Gastrocnemius medialis (tissue), 4 donors: ENCODE measurements at places on chromosomes 16 and 17. TPM values are rescaled to one million over a fixed set of nuclear protein-coding genes. Genes with fewer than 3 reads are reported as not detected.

OGFOD1 gene
- 115 TPM for total RNA-seq

- H3K27me3 ChIP-seq: no peaks in the 10 kb centered on the region
- H3K36me3 ChIP-seq: peaks cover 28% of the 10 kb centered on the region
- peaks cover 23% of the 10 kb centered on the region for H3K4me1 ChIP-seq
- H3K4me3 ChIP-seq: peak overlapping the region; percentile 67
- no peak for DNase-seq
Observed at GRCh38 chr16:10744370-10745030, 858 bp downstream of the NUBP1 start.

MYCBPAP gene
- total RNA-seq: not detected

DNA sequence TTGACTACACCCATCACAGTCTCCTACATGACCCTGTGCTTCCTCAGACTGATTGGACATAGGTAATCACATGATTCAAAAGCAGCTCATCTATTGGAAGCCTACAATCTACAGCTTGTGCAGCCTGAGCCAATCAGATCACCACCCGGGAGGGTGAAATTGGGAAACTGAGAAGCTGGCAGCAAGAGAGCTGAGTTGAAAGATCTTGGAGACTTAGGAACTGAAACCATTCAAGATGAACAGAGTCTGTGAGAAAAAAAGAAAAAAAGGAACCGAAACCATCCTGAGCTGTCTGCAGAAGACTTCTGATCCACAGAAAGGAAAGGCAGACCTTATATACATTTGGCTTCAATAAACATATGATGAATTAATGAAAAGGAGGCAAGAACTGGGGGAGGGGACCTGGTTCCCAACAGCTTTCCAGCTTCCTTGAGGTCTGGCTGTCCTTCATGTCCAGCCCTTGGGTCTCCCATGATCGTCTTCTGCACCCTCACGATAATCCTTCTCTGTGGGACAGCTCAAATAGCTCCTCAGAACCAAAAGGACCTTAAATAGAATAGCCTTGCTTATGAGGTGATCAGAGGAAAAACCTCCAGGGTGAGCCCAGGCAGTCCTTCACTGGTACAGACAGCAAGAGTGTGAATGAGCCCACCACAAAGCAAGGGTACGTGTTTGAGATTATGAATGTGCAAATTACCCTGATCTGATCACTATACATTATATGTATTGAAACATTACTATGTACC lies 32.6 kb downstream of the PLXDC1 start:
- DNase-seq: no peak
- no peaks in the 10 kb centered on the region for H3K27me3 ChIP-seq
- H3K4me3 ChIP-seq: no peak overlapping the region
- H3K27ac ChIP-seq: no peak overlapping the region
- peaks cover 5% of the 10 kb centered on the region for H3K4me1 ChIP-seq
- H3K36me3 ChIP-seq: no peaks in the 10 kb centered on the region

GRCh38 chr17:41907185-41907556 lies 11.6 kb downstream of the ACLY start:
- no peaks in the 10 kb centered on the region for H3K4me1 ChIP-seq
- no peak for DNase-seq
- no peaks in the 10 kb centered on the region for H3K27me3 ChIP-seq
- no peak overlapping the region for H3K4me3 ChIP-seq
- H3K36me3 ChIP-seq: peaks cover 81% of the 10 kb centered on the region

GRCh38 chr17:37174205-37174604 lies 201.6 kb upstream of the C17orf78 start:
- H3K36me3 ChIP-seq: no peaks in the 10 kb centered on the region
- DNase-seq: no peak
- no peak overlapping the region for H3K4me3 ChIP-seq
- no peak overlapping the region for H3K27ac ChIP-seq
- no peaks in the 10 kb centered on the region for H3K4me1 ChIP-seq

GRCh38 chr17:10121971-10122707 lies 76.3 kb downstream of the GAS7 start:
- no peak overlapping the region for H3K4me3 ChIP-seq
- no peaks in the 10 kb centered on the region for H3K36me3 ChIP-seq
- no peak overlapping the region for H3K27ac ChIP-seq
- no peaks in the 10 kb centered on the region for H3K27me3 ChIP-seq

- no peak overlapping the region for H3K27ac ChIP-seq
- no peak for DNase-seq
- H3K4me3 ChIP-seq: no peak overlapping the region
- H3K27me3 ChIP-seq: no peaks in the 10 kb centered on the region
- H3K36me3 ChIP-seq: peaks cover 14% of the 10 kb centered on the region
Observed at GRCh38 chr17:80116276-80116920, 15.0 kb downstream of the GAA start.

DUS1L gene
- 110 TPM for total RNA-seq
